Kasumi-1 (cell line): ENCODE measurements at places on chromosomes 4 and X.

GRCh38 chr4:94798808-94799207, 41.1 kb downstream of the BMPR1B start:
- DNase-seq = no peak

GRCh38 chrX:37776283-37776986, 3.4 kb upstream of the CYBB start:
- no peak for DNase-seq

DNA sequence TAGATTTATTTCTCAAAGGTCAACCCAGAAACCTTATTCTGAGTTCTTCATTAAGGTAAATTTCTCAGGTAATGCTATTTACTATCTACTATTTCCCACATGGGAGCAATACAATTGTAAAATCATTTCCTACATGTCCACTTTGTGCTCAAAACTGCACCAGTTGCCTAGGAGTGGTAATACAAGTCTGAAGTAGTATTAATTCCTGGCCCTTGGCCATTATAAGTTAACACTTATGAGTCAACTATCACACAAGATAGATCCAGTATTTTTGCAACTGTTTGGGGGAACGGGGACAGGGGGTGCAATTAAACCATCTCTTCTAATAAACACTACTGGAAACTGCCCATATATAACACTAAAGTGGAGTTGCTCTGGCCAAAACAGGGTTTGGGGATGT, 48.9 kb downstream of the ACSL4 start:
- DNase-seq = no peak

DNA sequence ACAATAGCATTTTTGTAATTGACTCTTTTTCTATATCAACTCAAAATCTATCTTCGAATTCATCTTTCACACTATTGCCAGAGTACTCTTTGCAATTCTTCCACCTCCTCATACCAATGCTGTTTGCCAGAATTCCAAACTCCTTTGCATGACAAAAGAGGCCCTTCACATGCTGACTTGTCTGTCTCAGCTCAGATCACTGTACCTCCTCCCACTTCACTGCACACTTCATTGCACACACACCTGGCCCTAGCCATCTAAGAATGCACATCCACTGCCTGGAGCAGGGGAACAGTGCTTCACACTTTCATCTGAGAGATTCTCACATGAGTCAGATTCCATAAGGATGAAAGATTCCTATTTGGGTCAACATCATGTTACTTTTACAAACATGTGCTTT, 56.5 kb downstream of the PRDM5 start:
- no peak for DNase-seq
